Hematopoietic multipotent progenitor cell treated with erythropoietin and hydrocortisone succinate and interleukin-3 and kit ligand, for 8 days (in vitro differentiated cells): ENCODE measurements at places on chromosomes 6 and 20.

DNA sequence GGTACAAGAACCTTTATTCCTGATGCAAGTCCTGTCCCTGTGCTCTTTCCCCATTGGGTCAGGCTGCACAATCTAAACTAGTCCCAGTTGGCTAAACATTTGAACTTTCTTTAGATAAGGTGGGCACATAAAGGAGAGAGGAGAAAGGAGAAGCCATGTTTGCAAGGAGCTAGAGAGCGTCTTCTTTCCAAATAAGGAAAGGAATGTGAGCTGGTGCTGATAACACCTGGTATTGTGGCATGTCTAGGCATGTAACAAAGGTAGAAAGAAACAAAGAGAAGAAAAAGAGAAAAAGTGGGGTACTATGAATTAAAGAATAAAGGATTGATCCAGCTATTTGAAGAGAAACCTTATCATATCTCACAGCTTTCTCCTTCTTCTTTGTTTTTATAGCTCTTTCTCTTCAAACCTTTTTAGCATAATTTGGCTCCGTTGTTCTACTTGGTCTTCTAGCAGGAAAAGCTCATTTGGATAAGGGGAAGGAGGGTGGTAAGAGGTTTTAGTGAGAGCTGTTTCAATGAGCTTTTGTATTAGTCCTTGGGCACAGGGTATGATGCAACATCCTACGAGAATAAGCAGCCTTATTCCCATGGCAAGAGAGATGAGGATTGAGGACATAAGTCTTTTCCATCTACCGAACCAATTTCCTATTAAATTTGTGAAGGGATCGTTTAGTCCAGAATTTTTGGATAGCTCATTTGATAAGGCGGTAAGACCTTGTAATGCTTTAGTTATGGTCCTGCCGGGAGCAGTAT, 415.5 kb upstream of the MAN1A1 start:
- DNase-seq = no peak

DNA sequence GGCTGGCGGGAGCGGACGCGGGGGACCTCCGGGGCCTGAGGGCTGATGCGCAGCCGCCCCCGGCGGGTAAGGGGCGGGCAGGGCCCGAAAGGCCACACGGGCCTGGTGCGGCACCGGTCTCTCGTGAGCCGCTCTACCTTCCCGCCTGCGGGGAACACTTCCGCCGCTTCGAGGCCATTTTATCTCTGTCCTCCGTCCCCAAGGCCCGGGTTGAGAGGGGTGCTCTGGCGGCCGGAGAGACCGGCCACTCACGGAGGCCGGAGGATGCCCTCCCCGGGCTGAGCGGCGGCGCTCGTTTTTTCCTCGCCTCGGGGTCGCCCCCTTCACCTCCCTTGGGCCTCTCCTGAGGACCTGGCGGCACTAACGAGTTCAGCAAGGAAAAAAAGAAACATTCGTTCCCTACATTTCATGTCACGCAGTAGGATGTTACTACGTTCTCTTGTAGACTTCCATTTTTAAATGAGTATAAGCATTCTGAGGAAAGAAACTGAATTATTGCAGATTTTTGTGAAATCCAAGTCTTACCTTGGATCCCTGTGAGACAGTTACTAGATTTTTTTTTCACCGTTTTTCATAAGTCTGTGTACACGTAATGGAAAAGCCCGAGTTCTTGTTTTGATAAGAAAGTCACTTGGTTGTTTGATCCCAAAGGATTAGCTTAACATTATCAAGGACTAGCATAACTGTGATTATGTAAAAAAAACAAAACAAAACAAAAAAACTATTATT, 575 bp downstream of the WTAP start:
- peak; percentile 49 for DNase-seq

- DNase-seq = no peak
Observed at GRCh38 chr6:130676077-130676772, 151.0 kb upstream of the SMLR1 start.

- DNase-seq = no peak
Observed at GRCh38 chr6:52568320-52568719, 8.5 kb downstream of the TRAM2 start.

DNA sequence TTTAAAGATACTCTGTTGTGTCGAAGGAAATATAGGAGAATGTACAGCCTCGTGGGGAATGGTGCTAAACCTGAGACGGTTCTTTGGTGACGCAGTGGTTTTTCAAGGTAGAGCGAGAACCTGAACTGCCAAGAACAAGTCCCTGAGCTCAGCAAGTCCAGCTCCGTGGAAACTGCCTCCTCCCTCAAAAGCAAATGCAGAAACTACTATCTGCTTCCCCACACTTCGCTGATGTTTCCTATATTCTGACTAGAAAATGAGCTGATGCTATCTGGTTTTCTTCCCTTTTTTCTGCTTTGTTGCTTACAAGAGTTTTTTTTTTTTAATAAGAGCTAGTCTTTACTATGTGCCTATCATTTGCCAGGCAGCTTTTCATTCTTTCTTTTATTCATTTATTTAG, 85.3 kb upstream of the LY86 start:
- no peak for DNase-seq

DNA sequence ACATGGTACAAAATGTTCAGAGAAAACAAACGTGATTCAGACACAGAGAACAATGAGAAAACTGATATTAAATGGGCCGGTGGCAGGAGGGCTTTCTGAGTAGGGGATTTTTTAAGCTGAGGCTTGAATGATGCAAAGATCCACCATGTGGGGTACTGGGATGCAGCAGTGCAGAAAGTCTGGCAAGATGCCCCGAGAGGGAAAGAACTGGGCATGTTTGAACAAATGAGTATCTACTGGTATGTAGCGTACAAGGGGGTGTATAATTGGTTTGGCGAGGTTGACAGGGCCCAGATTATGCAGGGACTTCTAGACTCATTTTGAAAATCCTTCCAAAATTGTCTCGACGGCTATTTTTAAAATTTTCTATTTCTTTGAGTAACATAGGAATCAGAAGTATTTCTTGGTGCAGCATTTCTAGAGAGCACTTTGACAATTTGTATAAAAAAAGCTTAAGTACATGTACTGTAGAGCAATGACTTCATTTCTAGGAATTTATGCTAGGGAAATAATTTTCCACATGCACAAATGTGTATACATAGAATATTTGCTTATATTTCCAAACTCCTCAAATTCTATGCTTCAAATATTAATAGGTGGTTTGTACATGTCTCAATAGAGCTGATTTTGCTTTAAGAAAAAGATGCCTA, 119.6 kb upstream of the DOK5 start:
- no peak for DNase-seq

DNA sequence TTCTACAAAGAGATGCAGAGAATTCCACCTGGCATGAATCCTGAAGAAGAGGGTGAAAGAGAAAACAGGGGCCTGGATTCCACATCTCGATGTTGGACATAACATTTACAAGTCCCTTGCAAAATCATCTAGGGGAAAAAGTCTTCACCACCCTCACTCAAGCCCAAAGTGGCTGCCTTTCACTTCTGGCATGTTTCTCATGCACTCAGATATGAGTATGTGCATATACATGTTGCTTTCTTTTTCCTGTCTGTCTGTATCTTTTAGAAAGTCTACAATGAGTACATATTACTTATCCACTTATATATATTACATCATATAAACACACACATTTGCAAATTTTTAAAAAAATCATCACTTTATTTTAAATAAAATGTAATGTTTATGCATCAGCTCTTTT, 159.3 kb downstream of the KIF6 start:
- DNase-seq = no peak

- peak; percentile 88 for DNase-seq
Observed at GRCh38 chr6:135145063-135145800, 35.9 kb upstream of the MYB start.

- no peak for DNase-seq
Observed at GRCh38 chr20:48766205-48766604, 61.6 kb downstream of the PREX1 start.

DNA sequence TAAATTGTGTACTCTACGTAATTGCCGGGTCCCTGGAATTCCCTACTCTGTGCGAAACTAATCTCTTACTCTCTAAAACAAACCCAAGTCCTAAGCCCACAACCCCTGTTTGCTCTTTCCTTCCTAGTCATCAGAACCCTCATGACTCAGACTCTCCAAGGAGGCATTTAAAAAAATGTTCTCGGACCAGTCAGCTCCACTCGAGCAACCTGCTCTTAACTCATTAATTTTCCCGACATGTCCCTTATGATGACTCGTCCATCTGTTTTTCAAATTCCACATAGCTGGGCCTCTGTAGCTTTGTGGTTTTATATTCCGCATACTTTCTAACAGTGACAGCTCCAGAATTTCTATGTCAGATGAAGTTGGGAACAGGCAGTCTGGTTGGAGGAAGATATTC, 2.6 kb upstream of the MUC22 start:
- no peak for DNase-seq

DNA sequence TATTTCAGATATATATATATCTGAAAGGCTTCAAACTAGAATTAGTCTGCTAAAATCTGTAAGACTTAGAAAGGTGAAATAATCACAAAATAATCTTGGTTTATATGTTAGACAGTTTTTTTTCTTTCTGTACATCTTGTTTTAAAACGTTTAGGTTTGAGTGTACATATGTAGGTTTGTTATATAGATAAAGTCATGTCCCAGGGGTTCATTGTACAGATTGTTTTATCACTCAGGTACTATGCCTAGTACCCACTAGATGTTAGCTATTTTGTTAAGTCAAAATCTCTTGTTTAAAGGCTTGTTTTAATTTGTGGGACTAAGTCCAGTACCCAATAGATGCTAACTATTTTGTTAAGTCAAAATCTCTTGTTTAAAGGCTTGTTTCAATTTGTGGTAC, 1339.0 kb upstream of the CITED2 start:
- DNase-seq = no peak

- DNase-seq = no peak
Observed at GRCh38 chr6:89323511-89323971, 8.4 kb upstream of the GABRR2 start.

- DNase-seq = no peak
Observed at GRCh38 chr6:56838965-56839364, 115.9 kb upstream of the BEND6 start.

DNA sequence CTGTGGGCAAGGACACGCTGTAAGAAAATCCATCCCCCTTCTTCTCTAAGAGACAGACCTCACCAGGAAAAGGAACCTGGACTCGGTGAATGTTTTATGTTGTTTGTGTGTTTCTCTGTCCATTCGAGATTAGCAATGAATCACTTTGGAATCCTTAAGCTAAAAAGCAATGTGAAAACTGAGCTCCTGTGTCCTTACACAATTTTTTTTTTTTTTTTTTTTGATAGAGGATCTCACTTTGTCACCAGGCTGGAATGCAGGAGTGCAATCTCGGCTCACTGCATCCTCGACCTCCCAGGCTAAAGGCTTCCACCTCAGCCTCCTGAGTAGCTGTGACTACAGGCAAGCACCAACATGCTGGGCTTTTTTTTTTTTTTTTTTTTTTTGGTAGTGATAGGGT, 32.1 kb downstream of the BFSP1 start:
- no peak for DNase-seq

DNA sequence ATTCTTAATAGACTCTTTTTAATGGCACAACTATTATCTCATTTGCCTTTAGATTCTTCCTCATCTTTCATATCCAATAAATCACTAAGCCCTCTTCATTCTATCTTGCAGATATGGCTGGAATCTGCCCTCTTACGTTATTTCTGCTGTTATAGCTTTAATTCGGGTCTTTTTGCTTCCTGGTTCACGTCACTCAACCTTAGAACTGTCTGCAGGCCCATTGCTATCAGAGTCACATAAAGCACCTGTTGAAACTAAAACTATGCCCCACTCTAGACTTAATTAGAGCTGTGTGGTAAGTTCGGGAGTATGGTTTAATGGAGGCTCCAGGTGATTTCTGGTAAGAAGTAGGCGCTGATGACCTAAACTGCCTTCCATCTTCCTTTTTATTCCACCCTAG, 988 bp downstream of the QRSL1 start:
- DNase-seq = peak; percentile 28

DNA sequence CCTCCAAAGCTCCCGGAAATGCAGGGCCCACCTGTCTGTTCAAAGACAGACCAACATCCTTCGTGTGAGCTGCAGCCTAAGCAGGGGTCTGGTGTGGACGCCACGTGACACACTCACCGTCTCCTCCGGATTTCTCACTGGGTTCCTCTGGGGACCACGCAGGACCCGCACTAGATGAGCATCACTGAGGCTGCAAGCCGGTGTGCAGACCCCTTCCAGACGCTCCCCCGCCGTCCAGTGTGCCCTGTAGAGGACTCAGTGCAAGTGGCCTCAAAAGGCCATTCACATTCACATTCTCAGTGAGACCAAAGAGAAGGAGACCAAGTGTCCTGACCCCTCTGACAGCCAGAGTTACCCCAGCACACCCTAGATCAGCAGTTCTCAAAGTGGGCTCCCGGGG, 91.2 kb upstream of the QKI start:
- DNase-seq = no peak

DNA sequence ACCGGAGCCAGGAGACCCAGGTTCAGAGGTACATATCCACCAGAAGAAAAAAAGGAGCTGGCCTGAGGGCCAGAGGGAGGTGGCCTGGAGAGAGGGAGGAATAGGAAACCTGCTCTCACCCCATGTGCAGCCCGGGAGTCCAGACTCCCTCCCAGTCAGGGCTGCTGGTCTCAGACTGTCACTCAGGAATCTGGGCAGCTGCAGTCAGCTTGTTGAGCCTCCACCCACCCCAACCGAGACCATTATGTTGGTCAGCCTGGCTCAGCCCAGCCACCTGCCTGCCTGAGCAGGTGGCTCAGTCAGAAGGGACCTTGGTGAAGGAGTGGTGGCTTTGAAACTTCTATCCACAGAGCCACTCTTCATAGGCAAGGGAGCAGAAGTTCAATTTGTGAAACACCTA, 53.3 kb upstream of the EPB41L1 start:
- no peak for DNase-seq

DNA sequence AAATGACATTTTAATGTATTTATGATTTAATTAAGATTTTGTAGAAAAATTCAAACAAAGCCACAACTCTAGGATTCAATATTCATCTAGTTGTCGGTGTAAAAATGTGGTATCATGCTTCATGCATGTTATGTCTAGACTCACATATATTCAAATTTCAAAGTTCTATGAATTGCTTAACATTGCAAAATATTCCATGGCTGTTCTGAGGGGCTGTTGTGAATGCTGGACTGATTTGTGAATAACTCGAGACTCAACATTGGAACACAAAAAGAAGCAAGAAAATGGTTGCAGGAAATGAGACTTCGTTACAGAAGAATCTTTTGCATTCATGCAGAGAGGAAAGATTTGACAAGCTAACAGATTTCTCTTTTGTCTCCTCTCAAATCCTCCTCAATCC, 705.9 kb downstream of the DHX35 start:
- DNase-seq = no peak

DNA sequence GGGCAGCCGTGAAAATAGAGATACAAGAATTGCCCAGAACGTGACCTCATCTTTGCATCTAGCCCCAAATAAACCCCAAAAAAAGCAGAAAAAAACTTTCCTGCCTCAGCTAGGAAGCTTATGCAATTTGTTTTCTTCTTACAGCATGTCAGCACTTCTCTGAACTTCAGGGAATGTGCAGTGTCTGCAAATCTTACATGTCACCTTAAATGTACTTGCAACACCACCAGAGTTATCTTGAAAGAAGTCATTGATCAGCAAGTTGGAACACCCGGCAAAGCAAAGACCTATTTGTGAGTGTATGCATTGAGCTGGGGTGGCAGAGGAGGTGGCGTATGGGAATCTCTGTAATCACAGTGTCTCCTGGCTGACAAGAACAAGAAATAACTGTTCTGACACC, 123.4 kb downstream of the PKHD1 start:
- no peak for DNase-seq
